Cortex of kidney (tissue), 1 donor: ENCODE measurements at places on chromosomes 3 and 15.

DNA sequence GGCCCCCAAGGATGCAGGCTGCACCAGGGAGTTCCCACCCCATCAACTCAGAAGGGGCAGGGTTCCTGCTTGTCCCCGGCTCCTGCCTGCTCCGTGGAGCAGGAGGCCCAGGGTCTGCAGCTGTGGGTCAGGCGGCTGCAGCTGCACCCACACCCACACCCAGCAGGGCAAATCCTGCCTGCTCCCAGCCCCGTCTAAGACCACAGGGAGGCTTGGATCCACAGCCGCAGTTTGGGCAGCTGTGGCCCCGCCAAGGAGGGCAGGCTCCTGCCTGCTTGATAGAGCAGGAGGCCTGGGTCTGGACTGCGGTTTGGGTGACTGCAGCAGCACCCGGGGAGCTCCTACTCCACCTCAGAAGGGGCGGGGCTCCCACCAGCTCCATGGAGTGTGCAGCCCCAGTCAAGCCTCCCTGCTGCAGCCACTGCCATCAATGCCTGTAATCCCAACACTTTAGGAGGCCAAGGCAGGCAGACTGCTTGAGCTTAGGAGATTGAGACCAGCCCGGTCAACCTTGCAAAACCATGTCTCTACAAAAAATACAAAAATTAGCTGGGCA is 163.6 kb downstream of the OSBPL10 start:
- DNase-seq: no peak

DNA sequence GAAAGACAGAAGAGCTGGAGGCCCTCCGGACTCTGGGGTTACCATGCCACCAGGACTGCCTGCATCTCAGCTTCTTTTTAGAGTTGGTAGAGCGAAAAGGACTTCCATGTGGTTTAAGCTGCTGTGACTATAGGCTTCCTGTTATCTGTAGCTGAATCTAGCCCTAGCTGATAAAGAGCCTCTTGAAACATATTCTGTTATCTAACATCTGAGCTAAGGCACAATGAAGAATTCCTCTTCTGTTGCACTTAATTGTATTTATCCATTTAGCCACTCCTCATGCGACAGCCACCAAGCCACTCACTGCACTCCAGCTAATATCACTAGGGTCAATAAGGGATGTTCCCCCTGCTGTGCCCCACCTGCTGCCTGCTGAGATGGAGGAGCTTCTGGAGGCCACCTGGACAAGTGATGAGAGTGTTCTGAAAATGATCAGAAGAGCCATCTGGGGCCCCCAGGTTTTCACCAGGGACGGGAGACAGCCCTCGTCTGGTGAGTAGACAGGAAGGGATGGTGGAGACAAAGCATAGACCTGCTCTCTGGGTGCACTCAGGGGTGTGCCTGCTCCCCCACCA is 94.6 kb upstream of the PLXNA1 start:
- DNase-seq: no peak

GRCh38 chr15:71125831-71126450 is 10.7 kb downstream of the THSD4 start:
- DNase-seq: no peak

- no peak for DNase-seq
Measured at GRCh38 chr3:78204977-78205376, 1165.1 kb downstream of the ROBO2 start.

DNA sequence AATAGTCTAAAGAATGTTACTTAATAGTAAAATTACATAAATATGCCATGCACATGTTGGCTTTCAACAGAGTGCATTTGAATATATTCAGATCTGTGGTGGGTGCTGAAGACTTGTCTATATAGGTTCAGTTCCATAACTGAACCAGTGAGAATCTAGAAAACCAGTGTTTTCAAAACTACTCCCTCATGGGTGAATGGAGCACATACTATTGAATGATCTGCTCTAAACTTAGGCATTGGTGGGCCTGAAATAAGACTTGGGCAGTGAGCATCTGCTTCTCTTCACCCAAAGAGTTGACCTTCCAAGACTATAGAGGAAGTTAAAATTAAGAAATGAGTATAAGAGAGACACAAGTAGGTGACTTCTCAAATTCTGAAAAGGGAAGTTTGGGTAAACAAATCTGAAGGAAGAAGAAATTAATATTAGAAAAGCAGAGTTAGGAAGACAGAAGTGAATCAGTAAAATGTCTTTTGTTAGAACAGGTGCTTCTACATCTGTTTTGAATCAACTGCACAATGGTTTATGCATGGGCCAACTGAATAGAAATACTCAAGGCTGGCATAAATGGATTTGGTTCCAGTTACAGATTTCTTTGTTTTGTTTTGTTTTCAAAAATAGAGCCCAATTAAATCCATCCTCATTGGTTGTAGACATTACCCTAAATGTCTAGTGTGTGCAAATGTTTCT is 19.3 kb downstream of the ALCAM start:
- no peak for DNase-seq

- DNase-seq: no peak
Measured at GRCh38 chr3:149969110-149969939, 1.4 kb downstream of the PFN2 start.

- DNase-seq: no peak
Measured at GRCh38 chr3:116281313-116282143, 163.8 kb downstream of the LSAMP start.

GRCh38 chr3:111852540-111852939 is 6.5 kb upstream of the PHLDB2 start:
- DNase-seq: no peak

DNA sequence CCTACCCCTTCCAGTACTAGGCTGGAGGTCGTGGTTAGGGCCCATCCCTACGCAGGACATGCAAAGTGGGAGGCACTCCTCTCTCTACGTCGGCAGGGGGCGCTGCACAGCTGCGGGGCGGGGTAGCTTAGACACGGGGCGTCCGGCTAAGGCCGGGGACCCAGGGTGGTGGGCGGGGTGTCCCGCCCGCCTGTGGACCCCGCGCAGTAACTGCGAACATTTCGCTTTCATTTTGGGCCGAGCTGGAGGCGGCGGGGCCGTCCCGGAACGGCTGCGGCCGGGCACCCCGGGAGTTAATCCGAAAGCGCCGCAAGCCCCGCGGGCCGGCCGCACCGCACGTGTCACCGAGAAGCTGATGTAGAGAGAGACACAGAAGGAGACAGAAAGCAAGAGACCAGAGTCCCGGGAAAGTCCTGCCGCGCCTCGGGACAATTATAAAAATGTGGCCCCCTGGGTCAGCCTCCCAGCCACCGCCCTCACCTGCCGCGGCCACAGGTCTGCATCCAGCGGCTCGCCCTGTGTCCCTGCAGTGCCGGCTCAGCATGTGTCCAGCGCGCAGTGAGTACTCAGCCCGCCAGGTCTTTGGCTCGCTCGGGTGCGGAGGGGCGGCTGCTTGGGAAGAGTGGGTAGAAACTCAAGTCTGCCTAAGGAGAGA is at the start of gene IL12A:
IL12A (plus strand) TSS at position 219 of the 655 bp plus-strand sequence.
- no peak for DNase-seq

DNA sequence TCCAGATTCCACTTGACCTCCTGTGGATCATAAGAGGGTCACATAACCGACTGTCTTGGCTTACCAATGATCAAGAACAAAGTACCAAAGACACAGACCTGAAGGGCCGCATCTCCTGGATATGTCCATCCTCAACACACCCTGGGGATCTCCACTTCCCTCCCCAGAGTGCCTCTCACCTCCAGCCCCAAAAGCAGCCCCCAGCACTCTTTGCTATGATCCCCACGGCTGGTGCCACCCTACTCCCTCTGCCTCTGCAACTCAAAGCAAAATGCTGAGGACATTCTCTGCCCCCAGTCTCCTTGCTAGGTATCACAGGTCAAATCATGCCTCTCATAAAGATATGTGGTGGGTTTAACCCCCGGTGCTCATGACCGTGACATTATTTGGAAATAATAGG is 32.7 kb downstream of the SLCO2A1 start:
- no peak for DNase-seq

- DNase-seq: no peak
Measured at GRCh38 chr15:65829130-65829764, 37.2 kb upstream of the DENND4A start.

- DNase-seq: no peak
Measured at GRCh38 chr15:86558686-86559085, 479.0 kb downstream of the AGBL1 start.

GRCh38 chr3:177102553-177102952 is 94.7 kb downstream of the TBL1XR1 start:
- DNase-seq: no peak

GRCh38 chr15:34336231-34336990 is 1.2 kb downstream of the SLC12A6 start:
- no peak for DNase-seq

- no peak for DNase-seq
Measured at GRCh38 chr3:159062734-159063410, 261.0 kb downstream of the MFSD1 start.

- DNase-seq: no peak
Measured at GRCh38 chr3:11716573-11717290, 73.0 kb upstream of the VGLL4 start.

DNA sequence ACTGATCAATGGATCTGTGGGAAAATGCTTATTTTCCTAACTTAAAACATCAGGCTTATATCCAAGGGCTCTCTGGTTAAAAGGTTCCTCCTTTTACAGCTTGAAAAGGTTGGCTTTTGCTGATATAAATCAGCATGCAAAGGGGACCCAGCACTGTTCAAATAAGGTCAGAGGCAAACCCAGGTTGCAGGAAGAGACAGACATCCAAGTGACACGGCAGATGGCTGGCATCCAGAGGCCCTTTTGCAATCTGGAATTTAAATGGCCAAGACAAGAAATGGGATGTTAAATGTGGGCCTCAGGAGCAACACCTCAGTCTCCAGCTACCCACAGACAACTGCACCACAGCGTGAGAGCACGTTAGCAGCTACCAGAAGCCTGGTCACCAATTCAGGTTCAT is 6.3 kb downstream of the SH3BP5 start:
- no peak for DNase-seq

DNA sequence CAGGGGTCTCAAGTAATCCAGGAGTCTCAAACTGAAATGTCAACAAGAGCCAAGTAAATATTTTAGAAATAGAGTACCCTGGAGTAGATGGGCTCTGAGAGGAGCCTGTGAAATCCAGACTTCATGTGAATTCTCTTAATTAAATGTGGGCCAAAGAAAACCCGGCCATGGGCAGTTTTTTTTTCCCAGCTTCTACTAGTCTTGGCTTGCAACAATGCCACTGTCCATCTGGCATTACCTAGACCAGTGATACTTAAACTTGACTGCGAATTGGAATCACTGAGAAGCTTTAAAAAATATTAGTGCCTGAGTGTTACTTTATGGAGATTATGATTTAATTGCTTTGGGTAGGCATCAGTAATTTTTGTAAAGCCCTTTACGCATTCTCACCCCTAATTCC is 66.4 kb upstream of the GOLGA6B start:
- no peak for DNase-seq

- no peak for DNase-seq
Measured at GRCh38 chr3:29697989-29698388, 417.1 kb downstream of the RBMS3 start.

GRCh38 chr3:172705170-172705569 is 5.7 kb downstream of the NCEH1 start:
- no peak for DNase-seq

DNA sequence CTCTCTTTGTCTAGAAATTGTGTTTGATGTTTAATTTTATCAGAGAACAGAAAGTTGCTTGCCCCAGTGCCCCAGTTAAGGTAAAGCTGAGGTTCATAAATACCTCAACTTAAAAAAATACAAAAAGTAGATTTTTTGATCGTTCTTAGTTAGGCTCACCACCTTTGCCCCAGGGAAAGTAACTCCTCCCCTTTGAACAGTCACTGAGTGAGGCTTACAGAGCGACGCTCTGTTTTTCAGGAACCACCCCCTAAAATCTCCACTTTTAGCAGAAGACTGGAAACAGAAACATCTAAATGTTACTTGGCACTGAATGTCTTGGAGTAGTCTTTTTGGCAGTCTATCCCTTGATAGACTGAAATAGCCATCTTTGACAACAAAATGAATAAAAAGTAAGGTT is 24.9 kb downstream of the BLM start:
- no peak for DNase-seq

DNA sequence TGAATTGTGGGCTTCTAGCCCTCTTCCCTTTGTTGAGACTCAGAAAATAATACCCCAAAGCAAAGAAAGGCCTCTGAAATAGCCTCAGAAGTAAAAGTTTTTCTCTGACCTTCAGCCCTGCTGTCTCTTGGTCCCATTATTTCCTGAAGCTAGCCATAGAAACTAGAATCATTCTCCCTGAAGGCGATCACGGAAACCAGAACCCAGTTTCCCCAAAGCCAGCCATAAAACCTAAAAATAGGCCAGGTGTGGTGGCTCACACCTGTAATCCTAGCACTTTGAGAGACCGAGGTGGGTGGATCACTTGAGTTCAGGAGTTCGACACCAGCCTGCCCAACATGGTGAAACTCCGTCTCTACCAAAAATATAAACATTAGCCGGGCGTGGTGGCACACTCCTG is 27.2 kb downstream of the EXD1 start:
- DNase-seq: no peak

DNA sequence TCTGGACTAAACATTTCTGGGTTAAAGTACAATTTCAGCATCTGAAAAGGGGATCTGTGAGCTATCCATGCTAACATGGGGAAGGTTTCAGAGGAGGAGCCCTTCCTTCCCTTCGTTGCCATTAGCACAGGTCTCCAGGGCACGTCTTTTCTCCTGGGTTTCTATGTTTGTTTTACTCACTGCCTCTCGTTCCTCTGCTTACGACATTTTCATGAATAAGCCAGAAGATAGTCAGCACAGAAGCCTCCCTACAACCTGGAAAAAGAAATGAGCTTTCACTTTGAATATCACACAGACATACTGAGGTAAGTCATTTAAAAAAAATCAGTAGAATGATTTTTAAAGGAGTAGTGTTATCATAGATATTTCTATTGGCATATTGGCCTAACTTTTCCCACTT is 117.2 kb upstream of the KCNMB2 start:
- no peak for DNase-seq

DNA sequence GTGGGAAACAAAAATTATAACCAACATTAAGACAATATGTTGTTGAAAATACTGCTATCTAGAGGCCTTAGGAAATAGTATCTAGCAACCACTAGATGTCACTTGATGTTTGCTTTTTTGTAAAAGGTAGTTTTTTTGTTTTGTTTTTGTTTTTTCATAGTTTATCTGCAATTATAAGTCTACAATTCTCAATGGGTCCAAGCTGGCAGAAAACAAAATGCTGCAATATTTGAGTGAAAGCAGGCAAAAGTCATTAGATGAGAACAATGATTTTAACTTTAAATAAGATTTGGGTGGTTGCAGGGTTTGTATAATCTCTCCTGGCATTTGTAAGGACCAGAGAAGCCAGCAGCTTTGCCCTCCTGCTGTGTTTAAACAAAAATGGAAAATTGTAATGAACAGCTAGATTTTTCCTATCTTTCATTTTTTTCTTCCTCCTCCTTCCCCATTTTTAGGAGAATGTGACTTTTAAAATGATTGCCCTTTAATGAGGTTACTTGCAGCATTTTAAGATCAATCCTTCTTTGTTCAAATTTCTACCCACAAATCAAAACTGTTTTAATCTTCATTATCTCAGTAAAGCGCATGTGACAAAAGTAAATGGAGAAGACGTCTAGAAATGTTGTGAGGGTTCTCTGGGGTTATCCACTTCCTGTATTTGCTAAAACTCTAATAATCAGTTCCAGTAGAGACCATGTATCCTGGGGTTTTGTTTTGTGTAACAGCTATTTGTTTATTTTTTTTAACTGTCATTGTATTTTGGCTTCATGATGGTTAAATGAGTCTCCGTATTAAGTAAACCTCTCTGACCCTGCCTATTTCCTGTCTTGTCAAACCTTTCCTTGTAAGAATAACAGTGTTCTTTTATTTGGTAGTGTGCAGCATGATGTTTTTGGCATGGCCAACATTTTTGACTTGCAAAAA is 27.3 kb downstream of the DUT start:
- no peak for DNase-seq

GRCh38 chr3:4976109-4976508 is 3.1 kb upstream of the BHLHE40 start:
- no peak for DNase-seq

- no peak for DNase-seq
Measured at GRCh38 chr3:177758126-177758525, 560.8 kb upstream of the TBL1XR1 start.
